ENCODE measurements at places on chromosomes 2 and 18.

- DNase-seq, result peak; percentile 25
These were observed 249.9 kb downstream of the PLCL1 start for GRCh38 chr2:198054299-198054698.

DNA sequence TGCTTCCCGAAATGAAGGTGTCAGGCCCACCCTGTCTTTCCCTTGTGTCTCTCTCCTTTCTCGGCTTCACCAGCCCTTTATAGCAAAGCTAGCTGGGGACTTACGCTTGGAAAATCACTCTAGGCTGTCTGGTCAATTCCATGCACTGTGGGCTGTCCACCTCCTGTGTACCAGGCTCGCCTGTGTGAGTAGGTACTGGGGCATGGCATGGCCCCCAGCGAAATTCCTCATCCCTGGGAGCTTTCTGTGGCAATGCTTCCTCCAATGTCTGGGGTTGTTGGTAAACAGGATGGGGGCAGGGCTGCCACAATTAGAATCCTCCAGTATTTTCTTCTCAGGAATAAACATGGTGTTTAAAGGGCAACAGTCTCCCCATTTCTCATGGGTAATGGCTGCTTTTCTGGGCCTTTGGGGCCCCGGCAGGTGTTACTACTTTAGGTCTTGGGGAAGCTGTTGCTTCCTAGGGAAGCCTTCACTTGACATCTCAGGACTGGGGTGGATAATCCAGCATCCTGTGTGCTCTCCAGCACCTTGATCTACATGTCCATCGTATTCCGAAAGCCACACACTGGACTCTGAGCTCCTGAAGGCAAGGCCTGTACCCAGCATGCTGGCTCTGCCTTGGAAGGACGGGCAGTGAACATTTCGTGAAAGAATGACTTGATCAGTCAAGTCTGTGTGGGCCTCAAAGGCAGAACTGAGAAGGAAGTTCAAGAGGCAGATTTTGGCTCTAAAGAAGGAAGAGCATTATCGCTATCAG, 21.1 kb downstream of the RHOB start:
- no peak for DNase-seq

GRCh38 chr2:238238311-238238765, 1.5 kb downstream of the HES6 start:
- no peak for DNase-seq

- no peak for DNase-seq
These were observed 25.2 kb downstream of the EPB41L5 start for GRCh38 chr2:120037995-120038541.

DNA sequence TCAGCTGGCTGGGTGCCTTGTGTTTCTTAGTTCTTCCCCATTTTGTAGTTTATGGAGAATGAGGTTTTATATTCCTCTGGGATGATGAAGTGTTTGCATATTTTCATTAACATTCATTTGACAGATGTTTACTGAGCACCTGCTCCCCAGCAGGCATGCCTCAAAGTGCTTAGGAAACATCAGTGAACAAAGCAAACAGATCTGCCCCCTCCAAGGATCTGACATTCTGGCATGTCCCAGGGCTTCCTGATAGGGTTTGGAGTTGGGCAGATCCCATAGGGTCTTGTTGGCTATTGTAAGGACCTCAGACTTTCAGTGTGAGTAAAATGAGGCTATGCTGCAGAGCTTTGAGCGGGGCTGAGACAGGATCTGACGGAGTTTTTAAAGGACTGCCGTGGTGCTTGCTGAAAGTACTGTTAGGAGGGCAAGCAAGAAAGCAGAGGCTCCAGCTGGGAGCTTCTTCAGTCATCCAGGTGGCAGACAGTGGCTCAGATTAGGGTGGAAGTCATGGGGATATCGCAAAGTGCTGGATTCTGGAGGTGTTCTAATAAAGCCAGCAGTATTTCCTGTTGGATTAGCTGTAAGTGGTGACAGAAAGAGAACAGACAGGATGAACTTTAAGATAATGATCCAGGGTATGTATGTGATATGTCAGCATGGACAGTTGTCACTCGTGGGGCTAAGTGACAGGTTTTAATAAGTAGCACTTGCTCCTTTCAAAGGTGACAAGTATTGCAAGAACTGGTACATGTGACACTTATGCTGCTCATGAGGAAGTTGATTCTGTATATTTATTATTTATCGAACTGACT, 11.3 kb upstream of the IAH1 start:
- DNase-seq, result no peak

- DNase-seq, result no peak
These were observed 421.1 kb upstream of the RAB12 start for GRCh38 chr18:8188184-8188583.

DNA sequence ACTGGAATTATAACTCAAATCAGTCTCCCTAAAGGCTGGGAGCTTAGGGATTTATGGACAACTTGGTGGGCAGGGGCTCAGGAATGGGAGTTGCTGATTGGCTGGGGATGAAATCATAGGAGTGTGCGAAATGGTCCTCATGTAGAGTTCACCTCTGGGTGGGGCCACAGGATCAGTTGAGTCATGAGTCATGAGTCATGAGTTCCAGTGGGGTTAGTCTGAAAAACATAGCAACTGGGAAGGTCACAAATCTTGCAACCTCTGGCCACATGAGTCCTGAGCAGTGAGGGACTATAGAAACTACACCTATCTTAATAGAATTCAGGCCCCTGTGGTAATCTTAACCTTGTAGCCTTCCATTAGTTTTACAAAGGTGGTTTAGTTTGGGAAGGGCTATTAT, 383.3 kb downstream of the RBM43 start:
- DNase-seq, result no peak

GRCh38 chr2:42493468-42494354, at the start of gene KCNG3:
Gene KCNG3 (minus strand): TSS chr2:42493982. CDS start chr2:42493501, 481 bp downstream.
- DNase-seq, result peak; percentile 39

- no peak for DNase-seq
These were observed 28.5 kb downstream of the CYP27C1 start for GRCh38 chr2:127191331-127192219.

GRCh38 chr2:29743516-29743915, 177.9 kb downstream of the ALK start:
- DNase-seq, result no peak

- DNase-seq, result no peak
These were observed 130.2 kb upstream of the ID2 start for GRCh38 chr2:8551622-8552074.

DNA sequence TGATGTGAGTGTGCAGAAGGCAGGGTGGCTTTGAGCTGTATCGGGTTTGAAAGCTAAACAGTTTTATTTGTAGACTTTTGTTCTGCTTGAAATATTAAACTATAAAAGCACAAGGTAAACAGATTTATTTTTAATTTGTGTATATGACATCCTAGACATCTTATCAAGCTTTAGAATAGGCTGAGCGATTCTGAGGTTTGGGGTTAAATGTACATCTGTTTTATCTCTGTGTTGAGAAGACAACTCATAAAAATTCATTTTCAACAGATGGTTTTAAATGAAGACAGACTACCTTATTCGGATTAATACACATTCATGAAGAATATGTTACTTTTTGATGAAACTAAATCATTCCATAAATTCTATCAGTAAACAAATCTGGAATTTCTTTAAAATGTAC, 368.8 kb downstream of the RPRM start:
- DNase-seq, result no peak

GRCh38 chr2:39631718-39632117, 34.0 kb upstream of the TMEM178A start:
- no peak for DNase-seq

DNA sequence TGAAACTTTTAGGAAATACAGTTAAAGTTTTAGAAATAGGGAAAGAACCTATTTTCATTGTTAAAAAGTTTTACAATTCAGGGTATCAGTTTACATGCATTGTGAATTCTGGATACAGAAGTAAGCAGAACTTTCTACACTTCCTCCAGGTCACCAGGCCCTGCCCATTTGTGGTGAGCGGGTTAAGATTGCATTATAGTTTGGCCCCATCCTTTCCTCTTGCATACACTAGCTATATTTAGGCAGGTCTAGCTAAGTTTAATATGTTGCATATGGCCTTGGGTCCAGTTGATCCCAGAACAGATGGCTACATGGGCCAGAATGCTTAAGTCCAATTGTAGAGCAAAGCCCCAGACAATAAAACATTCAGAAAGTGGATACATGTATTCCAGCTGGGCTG, 4.8 kb downstream of the VWA3B start:
- DNase-seq, result no peak

GRCh38 chr2:120206022-120206581, 17.1 kb downstream of the TMEM185B start:
- peak; percentile 16 for DNase-seq
